ENCODE measurements at places on chromosomes 3 and 15. TPM values are rescaled to one million over a fixed set of nuclear protein-coding genes. Genes with fewer than 3 reads are reported as not detected.

DNA sequence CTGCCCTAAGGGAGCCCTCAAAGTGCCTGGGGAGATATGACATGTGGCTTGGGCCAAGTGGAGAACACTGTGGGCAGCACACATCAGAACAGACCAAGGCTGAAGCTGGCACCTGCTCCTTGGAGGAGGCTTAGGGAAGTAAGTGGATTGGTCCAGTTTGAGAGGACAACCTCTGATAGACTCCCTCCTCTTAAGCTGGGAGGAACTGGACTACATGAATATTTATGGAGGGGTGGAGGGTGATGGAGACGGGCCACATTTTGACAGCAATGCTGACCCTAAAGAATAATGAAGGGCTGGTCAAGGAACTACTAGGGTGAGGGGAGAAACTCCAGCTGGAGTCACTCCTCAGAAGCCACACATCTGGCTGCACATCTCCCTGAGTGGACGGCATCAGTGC, 6.5 kb upstream of the CD276 start:
- no peak overlapping the region for H3K4me3 ChIP-seq
- DNase-seq, result no peak
- H3K27ac ChIP-seq, result no peak overlapping the region
- H3K36me3 ChIP-seq, result no peaks in the 10 kb centered on the region
- peaks cover 28% of the 10 kb centered on the region for H3K27me3 ChIP-seq

Gene PAQR9
- not detected for total RNA-seq

DNA sequence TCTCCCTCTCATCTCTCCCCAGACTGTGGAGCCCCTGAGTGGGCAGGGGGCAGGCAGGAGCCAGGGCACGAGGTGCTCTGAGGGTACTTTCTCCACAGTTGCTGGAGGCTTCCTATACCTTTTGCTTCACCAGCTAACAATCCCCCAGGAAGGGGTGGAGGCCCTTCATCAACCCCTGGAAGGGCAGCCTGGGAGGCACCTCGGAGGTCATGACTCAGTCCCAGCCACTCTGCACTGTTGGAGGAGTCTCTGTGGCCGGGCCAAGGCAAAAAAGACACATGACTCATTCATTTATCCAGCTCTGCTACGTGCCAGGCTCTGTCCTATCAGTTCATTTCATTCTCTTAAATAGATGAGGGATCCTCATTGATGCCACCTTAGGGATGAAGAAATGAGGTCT, 15.6 kb upstream of the KY start:
- H3K36me3 ChIP-seq, result no peaks in the 10 kb centered on the region
- H3K27me3 ChIP-seq, result no peaks in the 10 kb centered on the region
- H3K4me3 ChIP-seq, result peak overlapping the region; percentile 15
- H3K27ac ChIP-seq, result peak overlapping the region; percentile 50
- H3K4me1 ChIP-seq, result peaks cover 28% of the 10 kb centered on the region
- DNase-seq, result peak; percentile 92

- peak within 1 kb of the TSS; percentile 80 for H3K4me3 ChIP-seq
- H3K4me1 ChIP-seq, result peaks cover 12% of the 10 kb centered on the region
- H3K36me3 ChIP-seq, result no peaks in the 10 kb centered on the region
- no peaks in the 10 kb centered on the region for H3K27me3 ChIP-seq
- DNase-seq, result peak; percentile 84
Observed at GRCh38 chr3:11154036-11154952, at the start of gene HRH1. HRH1 (plus strand) TSS chr3:11154493; CDS start chr3:11259038, 104,545 bp downstream.

GRCh38 chr3:196163666-196164493, 47.3 kb downstream of the ZDHHC19 start:
- no peak overlapping the region for H3K27ac ChIP-seq
- no peaks in the 10 kb centered on the region for H3K36me3 ChIP-seq
- DNase-seq, result peak; percentile 69
- H3K4me3 ChIP-seq, result no peak overlapping the region

Gene ATP13A4
- total RNA-seq, result not detected

DNA sequence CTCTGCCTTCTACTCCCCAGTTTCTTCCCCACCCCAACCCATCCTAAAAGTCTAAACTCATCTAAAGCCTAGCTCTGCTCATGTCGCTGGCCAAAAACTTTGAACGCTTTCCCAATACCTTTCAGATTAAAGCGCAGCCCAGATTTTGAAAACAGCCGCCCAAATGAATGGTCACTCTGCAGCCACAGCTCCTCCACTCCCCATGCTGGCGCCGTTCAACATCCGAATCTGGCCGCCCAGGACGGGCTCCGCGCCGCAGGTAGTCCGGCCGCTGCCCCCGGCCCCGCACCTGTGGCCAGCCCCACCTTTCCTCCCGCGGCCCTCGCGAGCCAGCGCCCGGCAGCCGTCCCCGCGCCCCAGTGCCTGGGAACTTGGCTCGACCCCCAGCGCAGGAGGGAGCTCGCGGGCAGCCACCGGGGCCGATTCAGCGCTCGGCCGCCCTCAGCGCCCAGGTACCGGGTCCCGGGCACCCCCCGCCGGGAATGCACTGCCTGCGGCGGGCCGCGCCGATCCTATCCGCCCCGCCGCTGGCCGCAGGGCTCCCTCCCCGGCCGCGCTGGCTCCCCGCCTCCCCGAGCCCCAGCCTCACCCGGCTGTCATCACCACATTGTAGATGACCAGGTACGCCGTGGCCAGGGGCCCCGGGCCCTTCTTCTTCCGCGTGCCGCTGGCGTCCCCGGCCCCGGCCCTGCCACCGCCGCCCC, 417 bp downstream of the HACD2 start:
- peaks cover 14% of the 10 kb centered on the region for H3K36me3 ChIP-seq
- peak; percentile 84 for DNase-seq
- H3K4me1 ChIP-seq, result peaks cover 21% of the 10 kb centered on the region
- peak overlapping the region; percentile 73 for H3K4me3 ChIP-seq
- no peaks in the 10 kb centered on the region for H3K27me3 ChIP-seq
- peak overlapping the region; percentile 36 for H3K27ac ChIP-seq

DNA sequence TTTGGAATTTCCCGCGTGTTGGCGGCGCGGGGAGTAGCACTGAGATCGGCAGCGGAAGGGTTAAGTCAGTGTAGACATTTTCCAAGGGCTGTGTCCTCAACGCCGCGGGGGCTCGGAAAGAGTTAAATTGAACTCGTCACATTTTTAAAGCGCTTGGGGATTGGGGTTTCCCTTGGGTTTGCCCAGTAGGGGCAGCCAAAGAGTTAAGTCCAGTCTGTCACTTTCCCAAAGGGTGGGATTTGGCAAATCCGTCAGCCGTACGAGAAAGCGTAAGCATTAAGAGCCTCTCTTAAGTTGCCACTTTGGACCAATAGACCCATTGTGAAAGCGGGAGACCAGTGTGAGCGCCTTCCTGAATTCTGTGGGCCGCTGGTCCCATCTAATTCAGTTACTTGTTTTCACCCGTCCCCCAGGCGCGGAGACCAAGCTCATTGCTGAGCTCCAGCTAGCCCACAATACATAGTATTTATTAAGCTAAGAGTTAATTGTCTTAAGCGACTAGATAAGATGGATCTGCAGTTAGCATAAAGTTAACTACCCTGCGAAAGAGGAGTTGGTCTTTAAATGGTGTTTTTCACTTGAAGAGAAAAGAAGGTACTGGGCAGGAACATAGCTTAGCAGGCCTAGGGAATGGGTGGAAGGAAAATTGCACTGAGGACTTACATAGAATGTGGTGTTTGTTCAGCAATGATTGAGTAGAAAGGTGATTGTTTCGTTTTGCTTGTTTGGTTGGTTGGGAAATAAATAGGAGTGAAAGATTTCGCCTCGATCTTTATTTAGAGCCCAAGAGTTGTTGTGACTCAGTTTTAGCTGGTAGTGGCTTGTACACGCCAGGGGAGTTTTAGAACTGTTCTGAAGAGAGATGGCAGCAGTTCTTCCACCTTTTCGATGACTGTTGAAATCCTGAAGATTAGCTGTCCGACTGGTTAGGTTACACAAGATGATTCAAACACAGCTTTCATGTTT, 932 bp downstream of the ARL8B start:
- H3K4me1 ChIP-seq, result peaks cover 15% of the 10 kb centered on the region
- no peaks in the 10 kb centered on the region for H3K27me3 ChIP-seq
- H3K4me3 ChIP-seq, result peak overlapping the region; percentile 100
- H3K27ac ChIP-seq, result peak overlapping the region; percentile 75
- H3K36me3 ChIP-seq, result peaks cover 3% of the 10 kb centered on the region

DNA sequence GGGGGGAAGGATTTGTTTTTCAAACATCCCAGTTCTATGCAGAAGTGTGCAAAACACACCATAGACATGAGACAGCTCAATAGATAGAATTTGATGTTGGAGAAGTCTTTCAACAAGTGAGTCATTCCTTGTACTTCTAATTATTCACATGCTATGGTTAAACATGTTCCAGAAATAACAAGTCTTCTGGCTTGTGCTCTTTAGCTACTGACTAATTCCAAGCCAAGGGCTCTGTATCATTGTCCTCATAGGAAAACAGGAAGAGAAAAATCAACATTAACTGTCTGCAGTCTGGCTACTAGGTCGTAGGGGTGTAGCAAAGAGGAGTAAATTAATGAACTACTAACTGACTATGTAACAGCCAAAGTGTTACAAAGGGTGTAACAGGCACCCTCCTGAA, 25.8 kb downstream of the LDHAL6B start:
- peaks cover 26% of the 10 kb centered on the region for H3K36me3 ChIP-seq
- peak overlapping the region; percentile 17 for H3K4me3 ChIP-seq
- no peaks in the 10 kb centered on the region for H3K27me3 ChIP-seq
- H3K4me1 ChIP-seq, result peaks cover 16% of the 10 kb centered on the region
- peak overlapping the region; percentile 78 for H3K27ac ChIP-seq
- peak; percentile 95 for DNase-seq

DNA sequence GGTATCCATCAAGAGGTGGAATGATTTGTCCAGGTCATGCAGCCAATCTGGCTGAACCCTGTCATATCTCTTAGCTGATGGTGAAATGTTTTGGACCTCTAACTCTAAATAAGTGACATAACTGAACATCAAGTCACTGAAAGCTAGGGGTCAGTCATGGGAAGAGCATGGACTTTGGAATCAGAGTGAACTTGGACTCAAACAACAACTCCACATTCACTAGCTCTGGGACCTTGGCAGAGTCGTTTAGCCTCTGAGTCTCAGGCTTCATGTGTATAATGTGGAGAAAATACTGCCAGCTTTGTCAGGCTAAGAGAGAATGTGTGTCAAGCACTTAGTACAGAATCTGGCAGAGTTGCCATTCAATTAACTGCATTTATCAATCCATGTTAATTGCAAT, 557.8 kb upstream of the CFAP20DC start:
- DNase-seq, result no peak
- no peaks in the 10 kb centered on the region for H3K36me3 ChIP-seq
- no peak overlapping the region for H3K4me3 ChIP-seq
- H3K27me3 ChIP-seq, result no peaks in the 10 kb centered on the region

DNA sequence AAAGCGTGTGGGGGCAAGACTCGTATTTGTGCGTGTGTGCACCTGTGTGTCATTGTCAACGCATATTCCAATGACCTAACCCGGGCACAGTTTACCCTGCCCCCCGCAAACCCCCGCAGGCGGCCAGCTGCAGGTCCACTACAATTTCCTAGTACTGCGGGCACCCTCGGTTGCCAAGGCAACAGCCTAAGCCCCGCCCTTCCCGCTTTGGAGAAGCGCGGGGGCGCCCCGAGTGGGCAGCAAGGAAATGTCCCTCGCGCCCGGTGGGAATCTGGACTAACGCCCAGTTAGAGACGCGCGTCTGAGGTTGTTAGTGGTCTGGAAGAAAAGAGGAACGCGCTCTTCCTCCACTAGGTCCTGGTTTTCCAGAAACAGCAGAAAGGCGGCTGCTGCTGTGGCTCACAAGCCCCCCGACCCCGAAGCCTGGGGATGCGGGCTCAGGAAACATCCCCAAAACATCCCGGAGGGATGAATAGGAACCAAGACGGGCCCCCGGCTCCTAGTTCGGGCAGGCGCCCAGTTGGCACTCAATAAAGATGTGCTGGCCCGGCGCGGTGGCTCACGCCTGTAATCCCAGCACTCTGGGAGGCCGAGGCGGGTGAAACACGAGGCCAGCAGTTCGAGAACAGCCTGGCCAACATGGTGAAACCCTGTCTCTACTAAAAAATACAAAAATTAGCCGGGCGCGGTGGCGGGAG, 1.1 kb downstream of the ABHD14A start:
- H3K4me3 ChIP-seq, result peak overlapping the region; percentile 92
- H3K4me1 ChIP-seq, result peaks cover 23% of the 10 kb centered on the region
- H3K36me3 ChIP-seq, result no peaks in the 10 kb centered on the region
- no peak overlapping the region for H3K27ac ChIP-seq
- H3K27me3 ChIP-seq, result no peaks in the 10 kb centered on the region

GRCh38 chr15:31465083-31465955, 138.7 kb downstream of the KLF13 start:
- no peak overlapping the region for H3K27ac ChIP-seq
- no peak overlapping the region for H3K4me3 ChIP-seq
- H3K4me1 ChIP-seq, result peaks cover 3% of the 10 kb centered on the region

Gene GRK7
- total RNA-seq, result not detected

DNA sequence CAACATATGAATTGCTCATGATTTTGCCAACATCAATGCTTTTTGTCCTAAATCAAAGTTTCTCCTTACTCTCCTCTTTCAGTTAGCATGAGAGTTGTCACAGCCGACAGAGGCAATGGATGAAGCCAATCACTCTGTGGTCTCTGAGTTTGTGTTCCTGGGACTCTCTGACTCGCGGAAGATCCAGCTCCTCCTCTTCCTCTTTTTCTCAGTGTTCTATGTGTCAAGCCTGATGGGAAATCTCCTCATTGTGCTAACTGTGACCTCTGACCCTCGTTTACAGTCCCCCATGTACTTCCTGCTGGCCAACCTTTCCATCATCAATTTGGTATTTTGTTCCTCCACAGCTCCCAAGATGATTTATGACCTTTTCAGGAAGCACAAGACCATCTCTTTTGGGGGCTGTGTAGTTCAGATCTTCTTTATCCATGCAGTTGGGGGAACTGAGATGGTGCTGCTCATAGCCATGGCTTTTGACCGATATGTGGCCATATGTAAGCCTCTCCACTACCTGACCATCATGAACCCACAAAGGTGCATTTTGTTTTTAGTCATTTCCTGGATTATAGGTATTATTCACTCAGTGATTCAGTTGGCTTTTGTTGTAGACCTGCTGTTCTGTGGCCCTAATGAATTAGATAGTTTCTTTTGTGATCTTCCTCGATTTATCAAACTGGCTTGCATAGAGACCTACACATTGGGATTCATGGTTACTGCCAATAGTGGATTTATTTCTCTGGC, 2.5 kb downstream of the OR4F6 start:
- H3K4me3 ChIP-seq, result no peak overlapping the region
- no peak for DNase-seq
- H3K36me3 ChIP-seq, result no peaks in the 10 kb centered on the region
- peaks cover 7% of the 10 kb centered on the region for H3K4me1 ChIP-seq
- no peak overlapping the region for H3K27ac ChIP-seq

Gene RBP2
- total RNA-seq, result not detected
